Right renal cortex interstitium (tissue), 3 donors: ENCODE measurements at places on chromosomes 1 and 21. TPM values are rescaled to one million over a fixed set of nuclear protein-coding genes. Genes with fewer than 3 reads are reported as not detected.

LCE1D gene
- polyA plus RNA-seq = not detected

BRINP3 gene
- polyA plus RNA-seq = 5.3 TPM

HAPLN2 gene
- polyA plus RNA-seq = 0.32 TPM

RGS2 gene
- polyA plus RNA-seq = 36.9 TPM

EPHA10 gene
- polyA plus RNA-seq = 0.06 TPM

RHBDL2 gene
- 0.62 TPM for polyA plus RNA-seq

TSPAN1 gene
- 81.0 TPM for polyA plus RNA-seq

OR2T2 gene
- not detected for polyA plus RNA-seq

GJB3 gene
- polyA plus RNA-seq = 0.15 TPM

HIVEP3 gene
- polyA plus RNA-seq = 3.6 TPM

IL19 gene
- polyA plus RNA-seq = 0.89 TPM

SESN2 gene
- polyA plus RNA-seq = 15.0 TPM

KRTAP19-5 gene
- not detected for polyA plus RNA-seq

VCAM1 gene
- 30.0 TPM for polyA plus RNA-seq

RNU1-1 gene
- not detected for polyA plus RNA-seq

TTC39A gene
- 7.5 TPM for polyA plus RNA-seq

CAMK1G gene
- 6.3 TPM for polyA plus RNA-seq

ZYG11A gene
- polyA plus RNA-seq = 0.15 TPM

ORC1 gene
- polyA plus RNA-seq = 7.4 TPM

KCNE2 gene
- 0.87 TPM for polyA plus RNA-seq

MRPL39 gene
- polyA plus RNA-seq = 45.6 TPM

CELSR2 gene
- 28.6 TPM for polyA plus RNA-seq

RIPPLY3 gene
- polyA plus RNA-seq = 1.6 TPM

NTNG1 gene
- polyA plus RNA-seq = 43.1 TPM

OR2T29 gene
- not detected for polyA plus RNA-seq

MPL gene
- 0.55 TPM for polyA plus RNA-seq

ITLN2 gene
- not detected for polyA plus RNA-seq

OSCP1 gene
- 20.5 TPM for polyA plus RNA-seq
